ENCODE measurements at places on chromosomes 6 and 20.

GRCh38 chr6:109794201-109794923 lies 103.3 kb downstream of the FIG4 start:
- no peak for DNase-seq

DNA sequence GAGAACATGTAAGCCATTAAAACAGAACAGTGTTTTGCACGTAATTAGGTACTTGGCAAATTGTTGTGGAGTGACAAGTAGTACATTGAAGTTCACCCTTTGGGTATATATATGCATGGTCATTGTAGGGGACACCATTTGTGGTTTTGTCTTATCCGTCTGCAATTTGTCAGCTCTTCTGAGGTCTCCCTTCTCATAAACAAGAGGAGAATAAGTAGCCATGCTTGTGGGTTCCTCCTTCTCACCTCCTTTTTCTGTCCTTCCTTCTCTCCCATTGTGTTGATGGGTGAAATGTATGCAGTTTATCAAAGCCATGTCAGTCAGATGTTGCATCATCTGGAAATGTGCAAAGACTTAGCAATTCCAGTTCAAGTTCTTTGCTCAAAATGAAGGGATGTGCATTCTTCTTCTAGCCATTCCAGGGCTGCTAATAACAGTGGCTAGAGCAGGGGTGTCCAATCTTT lies 70.9 kb downstream of the QKI start:
- DNase-seq, result no peak

DNA sequence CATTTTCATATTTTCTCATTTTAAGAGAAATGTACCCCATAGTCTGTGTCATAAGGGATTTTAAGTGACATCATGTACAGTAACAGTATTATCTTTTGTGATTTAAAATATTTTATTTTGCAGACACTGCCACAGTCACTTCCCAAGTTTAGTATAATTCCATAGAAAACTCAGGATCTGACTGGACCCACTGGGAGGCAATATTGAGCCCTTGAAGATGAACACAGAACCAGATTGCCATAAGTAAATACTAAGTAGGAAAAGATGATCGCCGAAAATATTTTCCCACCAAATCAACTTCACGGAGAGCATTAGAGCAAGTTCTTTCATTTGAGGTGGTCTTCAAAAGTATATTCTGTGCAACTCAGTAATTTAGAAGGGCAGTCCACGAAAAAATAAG lies 17.6 kb upstream of the PKHD1 start:
- no peak for DNase-seq

DNA sequence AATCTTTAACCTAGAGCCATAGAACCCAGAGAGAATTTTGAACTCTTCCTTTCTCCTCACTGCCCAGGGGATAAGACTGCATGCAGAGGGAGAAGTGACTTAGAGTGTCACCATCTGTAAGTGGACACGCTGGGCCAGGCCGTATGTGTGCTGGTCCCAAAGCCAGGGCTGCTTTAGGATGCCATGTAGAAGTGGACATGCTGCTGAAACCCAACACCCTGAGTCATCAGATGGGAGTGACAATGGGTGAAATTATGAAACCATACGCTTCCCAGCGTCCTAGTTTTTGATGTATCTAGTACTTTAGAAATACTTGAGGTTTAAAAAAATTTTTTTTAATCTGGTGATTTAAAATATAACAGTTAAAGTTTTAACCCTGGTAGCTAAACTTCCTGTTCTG lies 191.1 kb downstream of the FNDC1 start:
- DNase-seq, result no peak

DNA sequence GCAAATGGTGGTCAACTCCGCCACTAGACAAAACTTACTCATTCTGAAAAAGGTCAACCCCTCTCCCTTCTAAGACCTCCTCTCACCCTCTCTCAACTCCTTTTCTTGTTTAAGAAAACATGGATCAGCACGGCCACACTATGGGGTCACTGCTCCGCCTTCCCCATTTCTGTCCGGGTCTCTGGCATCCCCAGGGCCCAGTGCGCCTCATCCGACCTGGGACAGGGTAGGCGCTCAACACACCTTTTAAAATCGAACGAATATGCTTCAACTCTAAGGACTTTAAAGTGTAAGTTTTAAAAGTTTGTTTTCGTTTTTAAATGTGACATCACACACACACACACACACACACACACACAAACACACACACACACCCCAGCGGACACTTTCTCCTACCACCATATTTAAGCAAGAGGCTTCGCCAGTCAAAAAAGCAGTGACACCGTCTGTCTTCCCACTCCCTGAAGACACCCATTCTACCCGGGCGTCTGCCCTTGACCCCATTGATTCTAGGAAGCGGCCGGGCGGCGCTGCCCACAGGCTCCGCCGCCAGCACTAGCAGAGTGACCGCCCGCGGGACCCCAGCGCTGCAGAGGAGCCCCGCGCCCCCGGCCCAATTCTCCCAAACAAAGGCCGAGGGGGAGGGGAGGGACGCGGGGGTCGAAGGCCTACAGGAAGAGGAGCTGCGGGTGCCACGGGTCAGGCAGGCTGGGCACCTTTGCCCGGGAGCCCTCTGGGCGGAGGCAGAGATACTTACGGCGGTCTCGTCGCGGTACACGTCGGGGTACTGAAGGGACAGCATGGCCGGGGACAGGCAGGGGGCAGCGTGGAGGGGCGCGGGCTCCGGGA lies 568 bp downstream of the PREP start:
- DNase-seq, result no peak

DNA sequence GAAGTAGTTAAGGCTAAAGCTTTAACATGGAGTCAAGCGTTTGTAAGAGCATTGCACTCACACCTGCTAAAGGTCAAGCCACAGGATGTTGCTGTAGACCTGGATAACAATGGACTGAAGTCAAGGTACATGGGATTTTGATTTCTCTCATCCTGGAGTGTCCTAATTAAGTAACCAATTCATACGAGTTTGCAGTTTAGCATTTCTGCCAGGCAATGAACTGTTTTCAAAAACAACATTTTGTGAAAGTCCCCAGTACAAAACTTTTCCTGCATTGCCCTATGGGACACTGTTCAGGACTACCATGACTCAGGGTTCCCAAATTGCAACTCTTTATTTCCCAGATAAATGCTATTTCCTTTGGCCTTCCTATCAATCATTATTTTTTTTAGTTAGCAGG lies 17.4 kb upstream of the SIRPB1 start:
- no peak for DNase-seq

All from stimulated activated CD8-positive, alpha-beta memory T cell treated with anti-CD3 and anti-CD28 coated beads, Interleukin-15, amount 100 ng/mL, for 48 hours (primary cell).